K562 (cell line): ENCODE measurements at places on chromosomes 1 and 21.

DNA sequence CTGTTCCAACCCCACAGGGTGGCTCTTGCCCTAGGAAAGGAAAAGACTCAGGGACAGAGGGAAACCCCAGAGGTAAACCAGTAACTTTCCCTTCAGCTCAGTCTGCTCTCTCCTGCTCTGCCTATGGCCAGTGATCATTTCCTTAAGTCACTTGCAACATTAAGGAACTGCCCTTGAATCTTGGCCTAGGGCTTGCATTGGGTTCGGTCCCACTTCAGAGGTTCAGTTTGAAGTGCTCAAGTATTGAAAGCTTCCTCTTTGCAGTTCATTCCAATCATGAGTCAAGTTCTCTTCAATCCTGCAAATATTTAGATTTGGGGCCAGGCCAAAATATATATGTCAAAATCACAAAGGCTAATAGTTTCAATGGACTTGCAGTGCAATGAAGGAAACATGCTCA, 97.7 kb upstream of the IRF2BP2 start:
- no peak overlapping the region for H3K27ac ChIP-seq
- H3K36me3 ChIP-seq: no peaks in the 10 kb centered on the region
- no peaks in the 10 kb centered on the region for H3K27me3 ChIP-seq
- H3K4me1 ChIP-seq: peaks cover 17% of the 10 kb centered on the region
- no peak overlapping the region for H3K4me3 ChIP-seq

DNA sequence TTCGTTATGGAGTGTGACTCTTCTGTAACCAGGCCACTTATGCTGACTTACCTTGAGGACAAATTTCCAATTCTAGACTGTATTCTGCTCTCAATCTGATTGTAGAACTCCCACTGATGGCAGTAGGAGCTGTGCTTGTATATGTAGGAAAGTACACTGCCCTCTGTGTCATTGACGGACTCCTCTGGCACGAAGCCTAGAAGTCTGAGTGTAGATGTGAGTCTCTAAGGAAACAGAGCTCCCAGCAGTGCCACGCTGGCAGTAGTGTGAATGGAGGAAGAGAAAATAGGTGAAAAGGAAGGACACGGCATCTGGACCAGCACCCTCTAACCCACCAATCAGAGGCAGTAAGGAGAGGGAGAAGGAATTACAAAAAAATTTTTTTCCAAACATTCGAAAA, 130.4 kb upstream of the ADGRL2 start:
- no peak for DNase-seq
- H3K27ac ChIP-seq: no peak overlapping the region
- H3K27me3 ChIP-seq: no peaks in the 10 kb centered on the region
- H3K4me1 ChIP-seq: no peaks in the 10 kb centered on the region
- no peak overlapping the region for H3K4me3 ChIP-seq

DNA sequence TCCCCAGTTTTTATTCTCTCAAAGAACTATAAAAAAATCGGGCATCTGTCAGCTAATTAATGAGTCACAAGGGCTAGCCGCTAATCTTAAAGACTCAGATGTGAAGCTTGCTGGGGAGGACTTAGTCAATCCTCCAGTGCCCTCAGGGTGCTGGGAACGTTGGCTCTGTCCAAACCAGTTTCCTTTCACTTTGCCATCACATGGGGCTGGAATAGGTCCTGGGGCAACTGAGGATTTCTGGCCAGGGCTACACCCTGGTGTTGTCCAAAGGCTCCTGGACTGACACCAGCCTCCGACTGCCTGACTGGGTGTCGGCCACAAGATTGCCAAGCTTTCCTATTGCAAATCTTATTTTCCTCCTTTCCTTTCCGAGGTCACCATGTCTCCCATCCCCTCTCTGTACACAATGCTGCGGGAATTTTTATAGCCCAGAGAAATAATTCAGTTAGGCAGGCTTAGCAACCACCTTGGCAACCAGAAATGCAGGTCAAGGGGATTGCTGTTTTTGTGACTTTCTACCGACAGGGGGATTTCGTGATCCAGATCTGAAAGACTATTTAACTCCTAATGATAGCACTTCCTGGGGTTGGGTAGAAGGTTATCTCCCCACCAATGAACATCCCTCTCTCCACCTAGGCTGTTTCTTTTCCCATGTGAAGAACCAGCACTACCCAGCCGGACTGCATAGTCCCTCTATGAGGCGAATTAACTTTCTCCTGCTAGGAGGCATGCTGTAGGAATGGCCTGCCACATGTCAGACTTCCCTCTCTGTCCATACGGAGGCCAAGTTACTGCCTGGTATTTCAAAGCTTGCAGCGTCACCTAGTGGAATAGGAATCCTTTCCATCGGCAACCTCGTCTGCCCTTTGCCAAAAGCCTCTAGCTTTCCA, 29.9 kb upstream of the CTBS start:
- peak overlapping the region; percentile 9; the same call in 1 of the 2 replicates for H3K4me3 ChIP-seq
- no peaks in the 10 kb centered on the region for H3K36me3 ChIP-seq
- H3K4me1 ChIP-seq: peaks cover 14% of the 10 kb centered on the region
- H3K27me3 ChIP-seq: no peaks in the 10 kb centered on the region

GRCh38 chr1:4689271-4689935, 35.0 kb downstream of the AJAP1 start:
- DNase-seq: no peak
- no peak overlapping the region for H3K4me3 ChIP-seq
- H3K27ac ChIP-seq: no peak overlapping the region
- H3K36me3 ChIP-seq: no peaks in the 10 kb centered on the region
- no peaks in the 10 kb centered on the region; the same call in 2 of the 3 replicates for H3K27me3 ChIP-seq

DNA sequence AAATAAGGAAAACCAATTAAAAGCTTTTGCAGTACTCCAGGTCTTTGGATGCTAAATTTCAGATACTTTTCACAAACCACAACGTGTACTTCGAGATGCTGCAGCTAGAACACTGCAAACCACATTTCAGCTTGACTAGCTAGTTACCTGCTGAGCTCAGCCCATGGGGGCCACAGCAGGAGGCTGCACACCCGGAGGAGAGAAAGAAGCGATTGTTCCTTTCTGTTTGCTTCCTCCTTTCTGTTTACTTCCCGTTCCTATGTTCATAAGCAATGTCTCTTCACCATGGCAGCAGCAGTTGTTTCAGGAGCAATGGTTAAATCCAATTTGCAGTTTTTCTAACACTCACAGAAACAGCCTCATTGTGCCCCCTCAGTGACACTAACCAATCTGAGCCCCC, 225.6 kb upstream of the FGGY start:
- no peak overlapping the region for H3K4me3 ChIP-seq
- H3K27ac ChIP-seq: no peak overlapping the region
- DNase-seq: no peak
- H3K4me1 ChIP-seq: peaks cover 6% of the 10 kb centered on the region; the same call in 1 of the 2 replicates
- no peaks in the 10 kb centered on the region for H3K27me3 ChIP-seq

DNA sequence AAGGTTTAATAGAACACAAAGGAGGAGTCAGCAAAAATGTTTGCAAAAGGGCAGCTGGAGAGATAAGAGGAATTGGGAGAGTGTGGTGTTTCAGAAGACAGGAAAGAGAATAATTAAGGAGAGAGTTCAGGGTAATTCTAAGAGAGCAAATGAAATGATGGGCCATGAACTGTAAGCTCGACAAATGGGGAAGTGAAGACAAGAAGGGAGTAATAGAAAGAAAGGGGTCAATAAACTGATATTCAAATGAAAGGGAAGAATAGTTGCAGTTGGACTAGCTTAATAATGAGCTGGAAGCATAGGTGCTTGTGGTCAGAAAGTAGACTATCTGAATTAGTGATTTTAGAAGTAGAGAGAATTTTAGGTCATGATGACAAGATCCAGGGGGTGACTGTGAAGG, 15.6 kb upstream of the RNF220 start:
- H3K27me3 ChIP-seq: peaks cover 21% of the 10 kb centered on the region
- H3K4me3 ChIP-seq: no peak overlapping the region
- no peaks in the 10 kb centered on the region for H3K4me1 ChIP-seq
- H3K36me3 ChIP-seq: no peaks in the 10 kb centered on the region
- no peak overlapping the region for H3K27ac ChIP-seq

DNA sequence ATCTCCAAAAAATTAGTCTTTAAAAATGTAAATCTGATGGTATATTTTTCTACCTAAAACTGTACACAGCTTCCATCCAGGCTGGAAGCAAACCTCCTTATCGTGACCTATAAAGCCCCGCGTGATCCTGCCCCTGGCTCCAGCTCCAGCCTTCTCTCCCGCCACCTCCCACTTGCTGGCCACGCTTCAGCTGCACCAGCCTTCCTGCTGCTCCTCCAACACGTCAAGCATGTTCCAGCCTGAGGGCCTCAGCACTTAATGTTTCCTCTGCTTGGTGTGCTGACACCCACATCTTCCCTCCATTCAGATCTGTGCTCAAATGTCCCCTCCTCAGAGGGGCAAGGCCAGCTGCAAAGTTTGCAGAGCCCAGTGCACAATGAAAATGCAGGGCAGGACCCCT, 123.5 kb upstream of the MAGI3 start:
- no peak for DNase-seq
- H3K4me3 ChIP-seq: no peak overlapping the region
- 0 out of 2 replicates have a peak, but pooled peaks cover 4% of the 10 kb centered on the region for H3K27me3 ChIP-seq
- H3K27ac ChIP-seq: no peak overlapping the region
- no peaks in the 10 kb centered on the region for H3K36me3 ChIP-seq

- H3K27ac ChIP-seq: no peak overlapping the region
- no peaks in the 10 kb centered on the region for H3K27me3 ChIP-seq
- no peak overlapping the region for H3K4me3 ChIP-seq
- H3K4me1 ChIP-seq: no peaks in the 10 kb centered on the region
Observed at GRCh38 chr1:170460414-170461155, 71.4 kb upstream of the GORAB start.

- H3K4me3 ChIP-seq: no peak overlapping the region
- no peak overlapping the region for H3K27ac ChIP-seq
- DNase-seq: no peak
- H3K4me1 ChIP-seq: peaks cover 38% of the 10 kb centered on the region
- H3K27me3 ChIP-seq: 0 out of 2 replicates have a peak, but pooled peaks cover 7% of the 10 kb centered on the region
Observed at GRCh38 chr1:51962486-51963356, 27.8 kb downstream of the RAB3B start.

- DNase-seq: no peak
- H3K4me3 ChIP-seq: no peak overlapping the region
- no peaks in the 10 kb centered on the region for H3K27me3 ChIP-seq
- peaks cover 83% of the 10 kb centered on the region for H3K36me3 ChIP-seq
- no peak overlapping the region for H3K27ac ChIP-seq
Observed at GRCh38 chr1:46699666-46700065, 19.2 kb downstream of the EFCAB14 start.

DNA sequence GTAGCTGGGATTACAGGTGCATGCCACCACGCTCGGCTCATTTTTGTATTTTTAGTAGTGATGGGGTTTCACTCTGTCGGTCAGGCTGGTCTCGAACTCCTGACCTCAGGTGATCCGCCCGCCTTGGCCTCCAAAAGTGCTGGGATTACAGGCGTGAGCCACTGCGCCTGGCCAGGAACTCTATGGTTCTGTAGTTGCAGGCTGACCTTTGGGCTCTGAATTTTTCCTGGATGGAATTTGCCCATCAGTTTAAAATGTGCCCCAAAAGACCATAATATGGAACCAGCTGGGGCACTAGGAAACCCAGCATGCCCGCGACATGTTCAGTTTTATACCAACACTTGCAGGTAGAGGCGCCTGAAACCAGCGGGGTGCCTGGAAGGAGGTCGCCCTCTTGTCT, 1.6 kb upstream of the SCNN1D start:
- H3K36me3 ChIP-seq: no peaks in the 10 kb centered on the region
- H3K27me3 ChIP-seq: no peaks in the 10 kb centered on the region
- peaks cover 41% of the 10 kb centered on the region for H3K4me1 ChIP-seq

DNA sequence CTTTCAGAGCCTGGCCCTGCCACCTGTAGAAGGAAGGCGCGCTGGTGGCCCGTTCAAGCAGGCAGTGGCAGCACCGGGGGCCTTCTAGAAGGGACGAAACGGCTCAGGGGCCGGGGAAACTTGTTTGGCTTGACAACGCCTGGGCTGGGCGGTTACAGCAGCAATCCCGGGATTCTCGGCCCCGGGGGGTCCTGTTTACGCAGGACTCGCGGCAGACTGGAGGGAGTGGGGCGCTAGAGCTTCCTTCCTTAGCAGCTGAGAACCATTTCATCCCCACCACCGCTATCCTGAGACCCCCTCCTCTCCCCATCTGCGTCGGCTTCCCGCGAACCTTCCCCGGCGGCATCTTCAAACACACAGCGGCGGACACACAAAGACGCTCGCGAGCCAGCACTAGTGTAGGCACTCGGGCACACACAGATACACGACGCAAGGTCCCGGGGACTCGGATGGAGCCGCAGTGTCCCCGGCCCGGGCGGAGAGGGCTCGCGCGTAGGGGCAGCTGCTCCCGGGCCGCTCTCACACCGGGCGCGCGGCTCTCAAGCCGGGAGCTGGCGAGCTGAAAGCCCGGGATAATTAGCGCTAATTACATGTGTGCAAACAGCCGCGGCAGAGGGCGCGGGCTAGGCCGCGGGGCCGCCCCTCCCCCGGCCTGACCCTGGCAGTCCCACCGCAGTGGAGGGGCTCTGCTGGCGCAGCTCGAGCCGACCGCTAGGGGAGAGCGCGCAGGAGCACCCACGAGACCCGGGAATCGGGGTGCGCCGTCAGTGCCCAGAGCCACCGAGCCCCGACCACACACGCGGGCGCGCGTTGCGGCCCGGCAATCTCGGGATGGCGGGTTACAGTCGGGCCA, 271.4 kb downstream of the FOXD2 start:
- H3K4me3 ChIP-seq: no peak overlapping the region
- peaks cover 66% of the 10 kb centered on the region for H3K27me3 ChIP-seq
- peak; percentile 39 for DNase-seq
- H3K27ac ChIP-seq: no peak overlapping the region

GRCh38 chr1:121518726-121519041, 333.9 kb downstream of the SRGAP2C start:
- H3K4me1 ChIP-seq: peaks cover 9% of the 10 kb centered on the region
- H3K4me3 ChIP-seq: no peak overlapping the region
- no peak for DNase-seq
- peaks cover 12% of the 10 kb centered on the region; the same call in 2 of the 3 replicates for H3K27me3 ChIP-seq
- H3K36me3 ChIP-seq: no peaks in the 10 kb centered on the region
- no peak overlapping the region for H3K27ac ChIP-seq

DNA sequence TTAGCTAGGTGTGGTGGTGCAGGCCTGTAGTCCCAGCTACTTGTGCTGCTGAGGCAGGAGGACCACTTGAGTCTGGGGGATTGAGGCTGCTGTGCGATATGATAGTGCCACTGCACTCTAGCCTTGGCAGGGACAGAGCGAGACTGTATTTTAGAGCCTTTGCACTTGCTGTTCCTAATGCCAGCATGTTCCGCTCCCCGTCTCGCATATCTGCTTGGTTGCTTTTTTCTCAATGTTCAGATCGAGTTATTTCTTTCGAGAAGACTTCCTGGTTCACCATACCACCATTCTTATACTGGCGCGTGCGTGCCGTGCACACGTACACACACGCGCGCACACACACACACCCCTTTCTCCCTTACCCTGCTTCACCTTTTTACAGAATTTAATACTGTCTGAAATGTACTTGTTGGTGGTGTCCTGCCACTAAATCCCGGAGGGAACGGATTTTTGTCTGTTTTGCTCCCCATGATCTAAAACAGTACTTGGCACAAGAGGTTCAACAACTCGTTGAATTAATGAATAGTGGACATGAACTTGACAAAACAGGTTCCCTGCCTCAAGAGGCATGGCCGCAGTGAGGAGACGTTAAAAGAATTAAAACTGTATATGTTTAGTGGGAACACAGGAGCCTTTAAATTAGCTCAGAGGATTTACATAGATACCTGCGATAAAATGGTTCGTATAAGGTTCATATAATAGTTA, 1.1 kb upstream of the RPRD2 start:
- DNase-seq: peak; percentile 24
- no peaks in the 10 kb centered on the region for H3K27me3 ChIP-seq
- H3K4me1 ChIP-seq: peaks cover 8% of the 10 kb centered on the region
- H3K36me3 ChIP-seq: no peaks in the 10 kb centered on the region

- H3K4me3 ChIP-seq: no peak overlapping the region
- no peak overlapping the region for H3K27ac ChIP-seq
- H3K36me3 ChIP-seq: no peaks in the 10 kb centered on the region
- no peak for DNase-seq
- no peaks in the 10 kb centered on the region; the same call in 1 of the 2 replicates for H3K4me1 ChIP-seq
Observed at GRCh38 chr21:33817663-33818451, 97.7 kb downstream of the ATP5PO start.
